ENCODE measurements at places on chromosomes 1 and 21.

GRCh38 chr1:236002572-236002971 is 62.3 kb downstream of the NID1 start:
- no peak for DNase-seq

DNA sequence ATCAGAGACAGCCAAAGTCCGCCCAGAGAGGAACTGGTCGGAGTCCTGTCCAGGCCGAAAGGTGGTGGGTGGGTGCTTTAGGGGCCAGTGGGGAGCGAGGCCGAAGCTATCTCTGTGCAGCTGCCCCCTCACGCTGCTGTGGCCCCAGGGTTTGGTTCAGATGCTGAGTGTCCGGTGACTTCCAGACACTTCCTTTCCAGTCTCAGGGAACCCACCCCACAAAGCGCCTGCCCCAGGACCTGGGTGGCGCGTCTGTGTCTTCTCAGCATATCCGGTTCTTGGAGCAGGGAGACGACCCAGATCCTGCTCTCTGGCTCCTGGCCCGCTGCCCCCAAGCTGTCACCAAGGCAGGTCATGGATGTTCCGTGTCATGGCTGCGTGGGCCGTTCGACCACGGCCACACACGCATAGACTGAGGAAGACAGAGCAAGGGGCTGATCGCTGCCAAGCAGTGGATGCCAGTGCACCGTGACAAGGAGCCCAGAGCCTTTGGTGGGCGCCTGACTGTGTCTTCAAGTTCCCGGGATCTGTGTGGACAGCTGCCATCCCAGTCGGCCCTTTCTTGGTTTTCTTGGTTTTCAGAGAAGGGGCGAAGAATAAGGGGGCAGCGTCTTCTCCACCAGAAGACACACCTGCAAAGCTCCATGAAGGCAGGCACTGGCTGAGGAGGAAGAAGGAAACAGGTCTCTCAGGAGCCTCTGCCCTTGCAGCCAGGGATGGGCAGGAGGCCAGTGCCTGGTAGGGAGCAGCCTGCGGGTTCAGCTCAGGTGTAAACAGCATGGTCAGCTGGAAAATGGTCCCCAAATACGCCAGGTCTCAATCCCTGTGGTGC is 22.9 kb upstream of the COL18A1 start:
- DNase-seq = no peak

- DNase-seq = no peak
These were observed 8.7 kb downstream of the C1orf74 start for GRCh38 chr1:209775678-209776077.

GRCh38 chr1:17260738-17261137 is 11.8 kb downstream of the PADI3 start:
- DNase-seq = no peak

- DNase-seq = no peak
These were observed 49.5 kb downstream of the FASLG start for GRCh38 chr1:172708452-172708851.

DNA sequence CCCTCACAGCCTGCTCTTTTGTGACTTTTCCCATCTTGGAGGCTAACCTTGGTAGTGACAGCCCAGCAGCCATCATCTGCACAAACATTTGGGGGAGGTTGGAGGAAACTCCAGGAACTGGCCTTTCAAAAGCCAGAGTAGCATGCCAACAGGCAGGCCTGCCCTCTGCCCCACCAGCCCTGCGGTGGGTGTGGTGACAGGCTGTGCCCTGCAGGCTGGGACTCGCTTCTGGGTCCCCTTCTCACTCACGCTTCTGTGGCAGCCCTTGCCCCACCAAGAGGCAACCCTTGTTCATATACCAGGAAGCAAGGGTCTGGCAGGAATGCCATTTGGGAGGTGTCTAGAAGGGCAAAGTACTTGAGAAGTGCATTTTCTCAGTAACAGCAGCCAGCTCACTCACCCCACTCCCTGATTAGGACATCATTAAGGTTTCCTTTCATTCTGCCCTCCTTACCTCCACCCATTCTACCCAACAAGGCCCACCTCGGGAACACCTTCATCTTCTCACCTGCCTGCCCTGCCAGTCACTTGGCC is 20.8 kb upstream of the FAM3B start:
- DNase-seq = no peak

DNA sequence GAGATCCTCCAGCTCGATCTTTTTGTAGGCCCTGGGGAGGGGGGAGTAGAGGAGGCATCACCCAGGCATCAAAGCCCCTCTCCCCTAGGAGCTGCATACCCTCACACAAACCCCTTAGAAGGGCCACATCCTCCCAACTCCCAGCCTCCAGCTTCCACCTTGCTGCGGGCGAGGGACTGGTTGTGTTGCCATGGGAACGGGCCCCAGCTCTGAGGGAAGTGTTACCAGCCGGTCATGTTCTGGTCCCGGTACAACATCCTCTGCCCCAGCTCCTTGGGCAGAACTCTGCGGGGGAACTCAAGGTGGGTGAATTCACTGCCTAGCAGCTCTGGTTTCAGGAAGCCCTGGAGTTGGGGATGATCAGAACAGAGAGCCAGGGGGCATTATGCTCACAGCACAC is 4.1 kb downstream of the PPM1J start:
- DNase-seq = no peak

DNA sequence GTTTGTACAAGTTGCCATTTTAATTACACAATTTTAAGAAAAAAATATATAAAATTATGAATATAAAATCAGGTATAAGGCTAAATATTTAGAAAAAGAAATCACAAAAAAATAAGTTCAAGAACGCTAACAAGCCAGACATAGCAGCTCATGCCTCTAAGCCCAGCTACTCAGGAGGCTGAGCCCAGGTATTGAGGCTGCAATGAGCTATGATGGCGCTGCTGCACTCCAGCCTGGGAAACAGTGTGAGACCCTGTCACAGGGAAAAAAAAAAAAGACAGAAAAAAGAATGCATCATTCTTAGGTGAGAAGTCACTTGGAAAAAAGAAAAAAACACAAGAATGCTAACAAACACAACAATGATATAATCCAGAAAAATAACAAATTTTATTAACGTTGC is 112.3 kb upstream of the PRDX6 start:
- DNase-seq = no peak

- peak; percentile 31 for DNase-seq
These were observed 91.6 kb upstream of the UBE2U start for GRCh38 chr1:64111787-64112186.

- DNase-seq = peak; percentile 34
These were observed 30.4 kb downstream of the KCNN3 start for GRCh38 chr1:154839691-154840090.

- DNase-seq = no peak
These were observed 64.8 kb upstream of the ATP5PO start for GRCh38 chr21:33980276-33980916.

DNA sequence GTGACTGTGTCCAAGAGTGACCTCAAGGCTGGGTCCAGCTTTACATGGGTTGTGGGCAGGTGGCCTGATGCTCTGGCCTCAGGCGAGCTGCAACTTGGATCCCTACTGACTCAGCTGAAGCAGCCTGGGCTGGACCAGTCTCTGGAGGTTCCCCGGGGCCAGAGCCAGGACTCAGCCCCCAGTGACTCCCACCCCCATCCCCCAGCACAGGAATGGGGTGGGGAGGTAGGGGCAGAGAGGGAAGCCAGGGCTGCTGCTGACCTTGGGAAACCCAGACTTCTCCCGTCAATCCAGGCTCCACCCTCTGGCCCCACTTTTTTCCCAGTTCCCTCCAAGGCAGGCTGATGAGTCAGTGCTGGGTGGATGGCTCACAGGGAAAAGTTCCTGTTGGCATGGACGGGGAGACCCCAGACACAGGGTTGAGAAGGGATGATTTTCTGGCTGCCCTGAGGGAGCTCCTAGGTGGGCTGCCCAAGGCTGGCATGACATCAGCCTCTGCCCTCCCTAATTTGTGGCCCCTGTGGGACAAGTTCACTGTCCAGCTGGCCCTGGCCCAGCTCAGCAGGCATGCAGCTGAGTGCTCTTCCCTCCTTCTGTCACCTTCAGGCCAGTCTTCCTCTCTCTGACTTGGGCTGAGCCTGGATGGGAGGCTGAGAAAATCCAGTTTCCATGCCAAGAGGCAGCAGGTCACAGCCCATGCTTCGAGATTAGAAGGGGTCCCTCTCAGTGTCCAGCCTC is 2.2 kb downstream of the ZC3H12A start:
- peak; percentile 91 for DNase-seq

DNA sequence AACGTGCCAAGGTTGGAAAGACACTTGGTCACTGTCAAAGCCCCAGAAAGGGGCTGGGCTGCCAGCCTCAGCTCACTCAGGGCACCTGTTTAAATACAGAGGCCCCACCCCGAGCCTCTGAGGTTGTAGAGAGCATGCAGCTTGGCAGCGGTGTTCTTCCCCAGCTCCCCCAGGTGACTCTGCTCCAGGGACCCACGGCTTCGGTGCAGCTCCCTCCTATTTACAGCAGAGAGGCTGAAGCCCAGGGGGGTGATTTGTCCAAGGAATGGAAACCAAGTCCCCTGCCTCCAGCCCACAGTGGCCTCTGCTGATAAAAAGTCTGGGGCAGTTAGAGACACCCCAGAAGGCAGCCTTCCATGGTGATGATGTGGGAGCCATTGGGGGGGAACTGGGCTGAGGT is 9.1 kb upstream of the C1QA start:
- DNase-seq = no peak

DNA sequence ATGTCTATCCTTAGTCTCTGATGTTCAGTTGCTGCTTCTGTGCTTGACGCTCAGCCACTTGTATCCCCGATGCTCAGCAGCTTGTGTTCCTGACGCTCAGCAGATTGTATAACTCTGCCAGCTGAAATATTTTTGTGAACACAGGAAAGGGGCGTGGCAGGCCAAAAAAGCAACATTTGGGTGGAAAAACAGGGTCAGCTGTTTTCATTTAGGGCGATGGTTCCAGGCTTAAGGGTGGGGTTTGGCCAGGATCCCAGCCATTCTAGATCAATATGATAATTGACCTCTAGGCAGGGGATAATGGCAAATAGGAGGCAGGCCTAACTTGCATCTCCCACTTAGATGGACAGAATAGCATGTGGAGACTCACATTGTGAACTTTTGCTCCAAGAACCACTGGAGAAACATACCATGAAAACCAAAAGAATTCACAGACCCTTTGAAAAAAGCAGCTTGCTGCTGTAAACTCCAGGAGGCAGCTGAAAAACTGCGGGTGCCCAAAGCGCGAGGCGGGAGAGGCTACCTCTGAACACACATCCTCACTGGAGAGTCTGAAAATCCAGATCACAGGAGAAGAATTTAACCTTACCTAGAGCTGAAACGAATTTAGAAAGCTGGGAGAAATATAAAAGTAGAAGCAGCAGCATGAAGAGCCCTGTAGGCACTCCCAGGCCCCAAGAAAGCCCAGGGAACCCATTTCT is 58.3 kb downstream of the ZNF648 start:
- no peak for DNase-seq

DNA sequence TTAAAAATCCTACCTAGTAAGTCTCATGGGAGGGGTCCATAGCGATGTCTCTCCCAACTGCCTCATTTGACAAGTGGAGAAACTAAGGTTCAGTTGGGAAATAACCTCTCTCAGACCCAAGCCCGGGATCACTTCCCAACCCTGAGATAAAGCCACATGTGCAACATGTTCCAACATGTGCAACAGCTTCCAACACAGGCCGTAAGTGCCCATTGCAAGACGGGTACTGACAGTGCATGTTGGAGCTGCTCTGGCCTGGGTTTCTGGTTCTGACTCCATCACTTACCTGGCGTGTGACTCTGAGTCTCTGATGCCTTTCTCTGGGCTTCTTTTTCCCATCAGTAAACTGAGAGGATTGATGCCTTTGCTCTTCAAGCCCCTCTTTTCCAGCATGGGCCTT is 38.0 kb upstream of the FOXO6 start:
- DNase-seq = no peak

GRCh38 chr1:22705586-22705985 is 5.1 kb upstream of the EPHB2 start:
- no peak for DNase-seq

DNA sequence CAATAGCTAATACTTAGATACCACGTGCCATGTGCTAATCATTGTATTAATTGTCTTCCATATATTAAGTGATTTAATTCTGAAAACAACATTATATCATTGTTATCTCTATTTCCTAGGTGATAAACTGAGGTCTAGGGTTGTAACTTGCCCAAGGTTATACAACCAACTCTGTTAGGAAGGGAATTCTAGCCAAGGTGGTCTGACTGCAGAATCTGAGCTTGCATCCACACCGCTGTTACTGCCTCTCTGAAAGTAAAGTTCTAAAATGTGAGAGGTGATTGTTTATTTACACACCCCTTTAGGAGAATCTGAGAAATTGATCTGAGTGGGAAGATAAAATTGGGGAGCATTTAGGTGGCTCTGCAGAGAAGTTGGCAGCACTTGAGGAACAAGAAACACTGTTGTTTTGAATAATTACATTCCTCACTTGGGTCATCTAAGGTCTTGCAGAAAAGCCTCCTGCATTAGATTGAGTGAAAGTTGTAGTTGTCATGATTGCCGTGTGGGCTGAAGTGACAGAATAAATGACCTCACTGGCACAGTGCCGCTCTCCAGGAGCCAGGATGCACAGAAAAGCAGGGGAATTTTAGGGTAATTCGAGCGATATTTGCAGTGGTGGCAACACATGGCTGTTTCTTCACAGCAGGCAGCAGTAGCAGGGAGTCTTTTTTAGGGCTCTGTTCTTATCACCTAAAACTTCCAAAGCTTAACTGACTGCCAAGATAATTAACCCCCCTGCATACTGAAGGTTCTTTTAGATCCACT is 121.7 kb downstream of the ADGRL4 start:
- peak; percentile 47 for DNase-seq

GRCh38 chr1:2604156-2604843 is 17.7 kb downstream of the PRXL2B start:
- DNase-seq = no peak

GRCh38 chr21:19853061-19853460 is 1145.1 kb upstream of the NCAM2 start:
- no peak for DNase-seq

GRCh38 chr21:39597595-39597994 is 15.1 kb upstream of the B3GALT5 start:
- DNase-seq = no peak

GRCh38 chr1:245673881-245674414 is 519.2 kb downstream of the KIF26B start:
- DNase-seq = peak; percentile 21

GRCh38 chr1:205449254-205449749 is 6.5 kb downstream of the BLACAT1 start:
- no peak for DNase-seq

DNA sequence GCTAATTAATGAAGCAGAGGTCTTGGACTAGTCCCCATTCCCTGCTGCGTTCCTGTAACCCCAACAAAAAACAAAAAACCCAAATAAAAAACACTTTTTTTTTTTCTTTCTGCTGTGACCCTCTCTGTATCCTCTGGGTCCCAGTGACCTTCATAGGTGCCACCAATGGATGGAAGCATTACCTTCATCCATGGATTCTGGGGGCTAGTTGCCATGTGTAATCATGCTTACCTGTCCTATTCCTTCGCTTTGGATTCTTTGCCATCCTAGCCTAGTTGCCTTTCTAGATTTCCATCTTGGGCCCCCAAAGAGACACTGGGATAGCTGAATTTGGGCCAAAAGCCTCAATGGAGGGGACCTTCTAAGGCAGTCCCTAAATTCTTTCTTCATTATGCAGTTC is 1208.7 kb downstream of the BRINP3 start:
- no peak for DNase-seq

GRCh38 chr1:177103005-177103852 is 61.3 kb downstream of the ASTN1 start:
- DNase-seq = no peak

- peak; percentile 45 for DNase-seq
These were observed 3.5 kb downstream of the HSPG2 start for GRCh38 chr1:21933397-21934248.

GRCh38 chr1:243725075-243725474 is 125.0 kb downstream of the AKT3 start:
- no peak for DNase-seq

All from EH (cell line).